ENCODE measurements at places on chromosomes 4 and X.

DNA sequence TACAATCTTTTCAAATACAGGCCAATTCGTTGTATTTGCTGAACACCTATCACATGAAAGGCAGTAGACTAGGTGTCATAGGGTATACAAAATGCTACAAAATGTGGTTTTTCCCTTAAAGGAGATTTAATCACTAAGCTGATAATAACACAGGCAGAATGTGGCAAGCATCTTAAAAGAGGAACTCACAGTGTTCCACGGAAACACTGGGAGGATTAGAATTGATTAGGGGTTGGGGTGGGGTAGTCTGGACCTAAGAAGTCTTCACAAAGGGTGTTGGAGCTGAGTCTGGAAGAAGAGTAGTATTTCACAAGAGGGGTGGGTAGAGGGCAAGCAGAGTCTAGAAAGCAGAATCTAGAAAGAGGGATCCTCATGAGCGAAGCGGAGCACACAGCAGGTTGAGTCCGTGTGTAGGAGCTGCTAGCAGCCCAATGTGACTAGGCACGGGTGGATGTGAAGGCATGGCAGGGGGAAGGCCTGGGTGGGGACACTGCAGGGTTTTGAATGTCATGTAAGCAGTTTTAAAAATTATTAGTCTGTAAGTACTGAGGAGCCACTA, 123.6 kb downstream of the MGST2 start:
- DNase-seq: no peak

DNA sequence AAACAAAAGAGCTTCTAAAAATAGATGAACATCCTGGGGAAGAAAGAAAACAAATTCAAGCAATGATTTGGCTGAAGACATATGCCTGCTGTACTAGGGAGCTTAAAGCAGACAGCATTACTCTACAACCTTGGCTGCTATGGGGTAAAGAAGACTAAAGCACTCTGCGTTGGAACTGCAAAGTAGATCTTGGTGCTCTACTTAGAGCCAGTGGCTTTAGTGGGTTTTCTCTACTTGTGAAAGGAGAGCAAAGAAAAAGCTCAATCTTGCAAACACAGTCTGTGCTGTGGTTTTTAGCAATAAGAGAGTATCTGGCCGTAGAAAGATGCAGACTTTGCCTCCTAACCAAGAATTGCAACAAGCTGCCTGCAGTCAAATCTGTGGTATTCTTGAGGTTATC, 334.7 kb upstream of the NDST3 start:
- DNase-seq: no peak

GRCh38 chr4:6343939-6344408, 74.3 kb downstream of the WFS1 start:
- DNase-seq: no peak

GRCh38 chr4:3442959-3443749, 1.4 kb downstream of the HGFAC start:
- DNase-seq: peak; percentile 37

GRCh38 chr4:144627663-144628076, 18.3 kb upstream of the HHIP start:
- DNase-seq: no peak

DNA sequence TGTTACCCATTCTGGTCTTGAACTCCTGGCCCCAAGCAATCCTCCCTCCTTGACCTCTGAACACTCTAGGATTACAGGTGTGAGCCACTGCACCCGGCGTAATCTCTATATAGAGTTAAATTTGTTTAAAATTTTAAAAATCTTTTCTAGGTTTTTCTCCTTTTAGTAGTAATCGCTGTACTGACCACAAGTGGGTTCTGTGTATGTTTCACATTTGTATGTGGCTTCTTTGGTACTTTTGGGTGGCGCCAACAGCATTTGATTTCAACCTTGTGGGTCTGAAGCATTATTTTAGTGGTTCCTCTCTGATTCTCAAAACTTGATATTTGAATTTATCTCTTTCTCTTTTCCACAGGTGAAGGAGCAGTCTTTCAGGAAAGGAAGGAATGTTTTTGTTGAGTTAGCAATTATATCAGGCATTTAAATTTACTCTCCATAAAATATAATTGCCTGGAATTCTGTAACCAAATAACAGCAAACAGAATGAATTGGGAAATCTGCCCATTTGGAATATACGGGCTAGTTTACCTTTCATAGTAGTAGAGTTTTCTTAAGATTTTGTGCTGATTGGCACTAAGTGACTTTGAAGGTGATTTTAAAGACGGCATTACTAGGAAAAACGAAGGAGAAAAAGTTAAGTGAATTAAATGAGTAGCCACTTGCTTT, 29.5 kb downstream of the ARHGAP10 start:
- DNase-seq: no peak

- no peak for DNase-seq
Measured at GRCh38 chr4:48708610-48709009, 71.5 kb downstream of the FRYL start.

DNA sequence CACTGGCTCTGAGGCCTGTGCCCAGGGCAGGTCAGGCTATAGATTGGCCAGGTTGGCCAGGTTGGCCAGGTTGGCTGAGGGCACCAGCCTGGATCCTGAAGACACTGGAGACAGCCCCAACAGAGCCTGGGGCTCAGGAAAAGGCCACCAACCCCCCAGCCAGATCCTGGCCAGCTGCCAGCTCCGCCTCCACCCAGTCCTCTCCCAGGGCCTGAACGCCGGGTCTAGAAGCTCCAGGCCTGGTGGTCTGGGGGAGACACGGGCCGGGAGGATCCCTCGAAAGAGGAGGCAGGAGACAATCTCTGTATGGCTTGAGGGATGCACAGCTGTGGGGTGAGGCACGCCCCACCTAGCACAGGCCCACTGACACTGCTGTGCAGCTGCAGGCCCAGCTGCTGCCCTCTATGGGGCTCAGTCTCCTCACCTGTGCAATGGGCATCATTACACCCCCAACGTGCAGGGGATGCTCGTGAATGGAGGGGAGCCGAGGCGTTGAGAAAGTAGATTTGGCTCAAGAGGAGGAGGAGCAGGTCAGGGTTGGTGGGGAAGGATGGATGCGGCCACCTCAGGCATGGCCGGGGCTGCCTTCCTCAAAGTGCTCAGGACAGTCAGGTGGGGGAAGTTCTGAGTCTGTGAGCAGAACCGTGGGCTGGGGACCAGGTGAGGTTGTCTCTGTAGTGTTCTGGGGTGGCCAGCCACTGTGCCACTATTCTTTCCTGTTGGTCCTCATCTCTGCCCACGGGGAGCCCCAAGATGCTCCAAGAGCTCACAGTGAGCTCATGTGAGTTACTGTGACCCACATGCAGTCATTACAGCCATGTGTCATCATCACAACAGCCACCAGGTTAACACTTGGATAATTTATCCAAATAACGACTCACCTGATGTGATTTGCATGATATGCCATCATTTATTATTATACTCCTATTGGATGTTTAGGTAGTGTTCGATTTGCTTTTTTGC, 10.8 kb upstream of the GAGE10 start:
- DNase-seq: no peak

DNA sequence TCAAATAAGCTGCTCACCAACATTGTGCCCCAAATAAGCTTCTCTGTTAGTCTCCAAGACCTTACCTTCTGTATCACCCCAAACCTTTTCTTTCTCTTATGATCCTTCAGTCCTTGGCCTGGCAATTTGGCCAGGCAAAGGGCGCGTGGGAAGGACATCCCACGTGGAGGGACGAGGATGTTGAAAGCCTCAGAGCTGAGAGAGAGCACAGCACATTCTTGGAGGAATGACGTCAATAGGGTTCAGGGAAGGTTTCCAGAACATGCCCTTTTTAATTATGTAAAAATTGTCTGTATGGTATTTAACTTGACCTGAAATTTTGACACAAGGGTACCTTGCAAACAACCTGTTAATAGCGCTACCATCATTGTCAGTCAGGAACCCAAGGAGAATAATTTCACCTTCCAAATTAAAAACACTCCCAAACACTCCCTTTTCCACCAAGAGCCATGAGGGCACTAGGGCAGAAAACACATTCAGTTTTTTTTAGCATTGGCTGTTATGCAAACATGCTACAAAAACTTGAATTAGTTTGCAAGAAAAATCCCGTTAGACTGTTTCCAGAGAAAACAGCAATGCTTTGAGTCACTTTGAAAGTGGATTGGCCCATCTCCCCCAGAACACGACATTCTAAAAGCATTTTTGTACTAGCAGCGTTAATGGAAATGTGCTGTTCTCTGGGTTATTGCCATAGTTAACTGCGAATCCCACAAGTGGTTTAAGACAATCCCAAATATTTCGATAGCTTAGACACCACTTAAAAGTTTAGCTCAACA, 183.2 kb upstream of the PUDP start:
- no peak for DNase-seq

DNA sequence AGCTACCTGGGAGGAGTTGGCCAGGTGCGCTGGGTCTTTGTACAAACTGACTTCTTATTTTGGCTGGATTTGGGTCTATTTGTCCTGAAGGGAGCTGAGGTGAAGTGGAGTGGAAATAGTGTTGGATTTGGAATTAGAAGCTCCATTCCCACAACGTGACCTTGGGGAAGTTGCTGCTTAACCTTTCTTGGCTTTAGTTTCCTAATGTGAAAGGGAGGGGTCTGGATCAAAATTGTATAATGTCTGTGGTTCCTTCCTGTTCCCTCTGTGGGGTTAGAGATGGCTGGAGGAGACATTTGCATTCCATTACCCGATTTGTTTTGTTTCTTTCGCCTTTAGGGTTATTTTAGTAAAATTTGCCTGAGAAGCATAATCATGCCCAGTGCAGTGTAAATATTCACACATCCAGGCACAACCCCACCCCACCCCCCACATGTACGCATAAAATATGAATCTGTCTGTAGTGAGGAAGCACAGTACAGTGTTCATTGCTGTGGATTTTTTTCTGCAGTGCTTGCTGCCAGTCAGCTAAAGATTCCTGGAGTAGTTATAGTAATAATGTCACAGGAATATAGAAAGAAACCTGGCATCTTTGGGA, 21.5 kb downstream of the JADE1 start:
- DNase-seq: no peak

DNA sequence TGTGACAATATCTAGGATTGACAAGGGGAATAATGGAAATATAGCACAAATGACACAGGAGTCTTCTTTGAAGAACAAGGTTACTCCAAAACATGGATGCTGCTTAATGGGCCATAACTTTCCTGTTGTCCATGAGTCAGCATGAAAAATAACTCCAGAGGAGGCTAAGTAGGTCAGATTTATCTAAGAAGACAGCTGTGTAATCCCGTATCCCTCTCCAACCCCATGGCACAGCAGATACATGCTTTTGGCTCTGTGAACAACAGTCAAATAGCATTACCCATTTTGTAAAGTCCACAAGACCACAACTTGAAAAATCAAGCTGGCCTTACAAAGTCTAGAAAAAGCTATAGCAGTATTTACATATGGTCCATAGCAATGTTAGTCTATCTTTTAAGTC, 2.1 kb upstream of the TMEM131L start:
- DNase-seq: no peak

DNA sequence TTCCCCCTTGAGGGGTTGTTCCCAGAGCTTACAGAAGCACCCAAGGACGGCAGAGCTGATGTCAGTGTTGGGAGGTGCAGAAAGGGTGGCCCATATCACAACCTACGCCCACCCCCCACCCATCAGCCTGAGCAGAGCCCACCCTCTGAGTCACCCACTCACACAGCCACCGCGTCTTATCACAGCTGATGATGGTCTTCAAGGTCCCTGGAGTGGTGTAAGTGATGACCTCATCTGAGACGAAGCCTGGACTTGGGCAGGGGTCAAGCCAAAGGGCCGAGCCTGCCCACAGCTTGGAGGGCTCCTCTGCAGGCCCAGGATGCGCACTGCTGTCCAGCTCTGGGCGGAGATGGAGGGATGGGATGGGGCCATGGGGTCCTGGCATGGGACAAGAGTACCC, 3.0 kb upstream of the HTRA3 start:
- DNase-seq: no peak

GRCh38 chr4:118322831-118323502, 29.8 kb downstream of the PRSS12 start:
- no peak for DNase-seq

- no peak for DNase-seq
Measured at GRCh38 chr4:29276150-29276549, 1444.0 kb upstream of the PCDH7 start.

DNA sequence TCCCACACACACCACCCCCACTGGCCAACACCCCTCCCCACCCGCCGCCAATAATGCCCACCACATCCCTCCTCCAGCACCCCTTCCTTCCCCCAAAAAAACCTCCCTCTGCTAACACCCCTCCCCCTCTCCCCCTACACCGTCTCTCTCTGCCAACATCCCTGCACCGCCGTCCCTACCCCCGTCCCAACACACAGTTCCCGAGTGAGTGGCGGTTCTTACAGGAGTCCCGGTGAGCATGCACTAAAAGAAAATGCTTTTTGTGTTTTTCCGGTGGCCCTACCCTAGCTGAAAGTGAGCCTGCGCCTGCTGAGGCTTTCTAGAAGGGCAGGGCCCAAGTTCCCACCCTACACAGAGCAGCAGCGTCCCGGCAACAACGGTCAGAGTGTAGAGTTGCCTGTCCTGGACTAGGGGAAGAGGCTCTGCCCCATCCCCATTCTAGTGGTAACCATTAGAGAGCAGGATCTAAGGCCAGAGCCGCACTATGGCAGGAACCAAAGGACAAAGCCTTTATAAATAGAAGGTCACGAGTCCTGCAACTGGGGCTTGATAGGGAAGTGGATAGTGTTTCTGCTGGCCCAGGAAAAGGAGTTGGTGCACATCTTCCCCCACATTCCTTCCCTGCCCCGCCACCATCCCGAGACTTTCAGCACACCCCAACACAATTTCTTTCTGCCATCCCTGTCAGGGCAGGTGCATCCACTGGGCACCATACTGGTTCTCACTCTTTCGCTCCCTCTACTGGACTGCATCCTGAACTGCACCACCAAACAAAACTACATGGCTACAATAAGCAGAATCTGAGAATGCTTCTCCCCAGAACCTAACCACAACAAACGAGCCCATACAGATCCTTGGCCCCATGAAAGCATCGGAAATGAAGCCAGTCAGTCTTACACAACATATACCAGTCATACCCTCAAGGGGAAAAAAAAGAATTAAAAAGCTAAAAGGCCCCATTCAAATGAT, 78.1 kb upstream of the PAGE3 start:
- peak; percentile 19 for DNase-seq

DNA sequence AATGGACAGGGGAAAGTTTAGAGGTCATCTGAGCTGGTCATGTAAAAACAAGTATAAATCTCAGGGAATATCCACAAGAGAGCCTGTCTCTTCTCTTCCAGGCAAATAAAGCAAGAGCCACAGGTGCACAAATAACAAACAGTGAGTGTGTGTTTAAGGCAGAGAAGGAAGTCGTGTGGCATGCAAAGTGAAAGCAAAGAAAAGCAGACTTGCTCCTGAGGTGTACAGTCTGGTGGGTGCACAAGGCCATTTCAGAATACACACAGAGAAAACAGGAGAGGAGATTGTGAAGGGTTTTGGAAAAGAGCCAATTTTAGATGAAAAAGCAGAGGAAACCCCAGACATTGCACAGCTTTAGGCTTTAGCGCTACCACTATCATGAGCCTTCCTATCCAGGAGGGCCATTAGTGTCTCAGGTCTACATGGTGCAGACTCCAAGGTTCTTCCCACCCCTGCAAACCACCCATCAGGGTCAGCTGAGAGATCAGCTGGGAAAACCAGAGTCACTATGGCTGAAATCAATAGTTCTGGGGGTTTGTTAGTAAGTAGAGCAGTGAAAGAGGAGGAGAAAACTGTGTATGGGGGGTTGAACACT, 355.8 kb downstream of the KLHL4 start:
- no peak for DNase-seq

GRCh38 chrX:150688911-150689451, 4.2 kb upstream of the MTMR1 start:
- DNase-seq: no peak
